Spinal cord (tissue), 10 donors: ENCODE measurements at places on chromosomes 2 and 18. TPM values are rescaled to one million over a fixed set of nuclear protein-coding genes. Genes with fewer than 3 reads are reported as not detected.

The RESP18 gene
- 6.6 TPM for polyA plus RNA-seq

DNA sequence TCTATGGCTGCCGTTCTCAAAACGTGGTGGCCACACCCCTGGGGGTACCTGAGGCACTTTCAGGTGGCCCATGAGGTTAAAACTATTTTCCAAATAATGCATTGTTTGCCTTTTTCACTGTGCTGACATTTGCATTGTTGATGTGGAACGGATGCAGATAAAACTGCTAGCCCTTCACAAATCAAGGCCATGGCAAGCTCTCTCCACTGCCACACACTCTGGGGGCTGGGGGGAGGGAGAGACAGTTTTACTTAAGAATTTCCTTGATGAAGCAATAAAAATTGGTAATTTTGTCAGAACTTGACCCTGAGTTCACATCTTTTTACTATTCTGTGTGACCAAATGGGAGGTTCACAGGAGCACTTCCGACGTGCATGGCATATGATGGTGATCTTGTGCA, 22.0 kb upstream of the TGIF1 start:
- no peaks in the 10 kb centered on the region for H3K4me1 ChIP-seq
- no peak for DNase-seq
- no peaks in the 10 kb centered on the region for H3K36me3 ChIP-seq
- H3K27me3 ChIP-seq, result no peaks in the 10 kb centered on the region
- no peak overlapping the region for H3K27ac ChIP-seq
- H3K4me3 ChIP-seq, result no peak overlapping the region

- no peak for DNase-seq
- no peak overlapping the region for H3K4me3 ChIP-seq
- no peaks in the 10 kb centered on the region for H3K27me3 ChIP-seq
- no peaks in the 10 kb centered on the region for H3K4me1 ChIP-seq
- H3K27ac ChIP-seq, result no peak overlapping the region
Measured at GRCh38 chr2:147968571-147968970, 52.0 kb downstream of the ORC4 start.

- no peaks in the 10 kb centered on the region for H3K36me3 ChIP-seq
- no peaks in the 10 kb centered on the region for H3K4me1 ChIP-seq
- no peak overlapping the region for H3K4me3 ChIP-seq
- H3K27me3 ChIP-seq, result no peaks in the 10 kb centered on the region
- no peak overlapping the region for H3K27ac ChIP-seq
Measured at GRCh38 chr2:185583058-185583816, 155.4 kb upstream of the FSIP2 start.

DNA sequence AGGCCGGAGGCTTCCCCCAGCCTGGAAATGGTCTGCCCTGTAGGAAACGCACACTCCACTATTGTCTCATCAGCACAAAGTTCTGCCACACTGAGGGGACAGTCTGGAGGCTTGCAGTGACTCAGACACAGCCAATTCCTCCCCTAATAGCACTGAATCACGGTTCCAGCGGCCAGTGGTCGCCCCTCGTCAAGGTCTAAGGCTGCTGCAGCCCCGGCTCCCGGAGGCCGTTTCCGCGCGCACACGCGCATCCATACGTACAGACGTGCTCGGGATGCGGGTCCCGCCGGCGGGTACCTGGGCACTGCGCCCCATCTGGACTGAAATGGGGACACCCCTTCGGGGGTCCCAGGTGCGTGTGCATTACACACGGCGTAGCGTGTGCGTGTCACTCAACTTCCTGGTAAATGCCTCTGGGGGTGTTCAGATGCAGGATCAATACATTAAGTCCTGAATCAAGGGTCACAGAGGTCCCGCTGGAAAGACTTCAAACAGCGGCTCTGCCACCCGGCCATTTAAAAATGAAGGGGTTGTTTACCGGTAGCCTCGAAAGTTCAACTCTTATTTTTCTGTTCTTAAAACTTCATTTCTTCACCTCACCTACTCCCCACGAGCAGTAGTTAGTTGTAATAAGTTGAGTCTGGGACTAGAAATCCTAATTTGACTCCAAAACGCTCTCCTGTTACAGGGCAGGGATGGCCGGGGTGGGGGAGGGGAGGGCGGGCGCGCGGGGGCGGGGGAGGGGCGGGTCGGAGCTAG, 572 bp upstream of the ZNF516 start:
- peak overlapping the region; percentile 86 for H3K27ac ChIP-seq
- no peaks in the 10 kb centered on the region for H3K27me3 ChIP-seq
- no peak for DNase-seq
- H3K4me1 ChIP-seq, result peaks cover 22% of the 10 kb centered on the region
- no peaks in the 10 kb centered on the region for H3K36me3 ChIP-seq

DNA sequence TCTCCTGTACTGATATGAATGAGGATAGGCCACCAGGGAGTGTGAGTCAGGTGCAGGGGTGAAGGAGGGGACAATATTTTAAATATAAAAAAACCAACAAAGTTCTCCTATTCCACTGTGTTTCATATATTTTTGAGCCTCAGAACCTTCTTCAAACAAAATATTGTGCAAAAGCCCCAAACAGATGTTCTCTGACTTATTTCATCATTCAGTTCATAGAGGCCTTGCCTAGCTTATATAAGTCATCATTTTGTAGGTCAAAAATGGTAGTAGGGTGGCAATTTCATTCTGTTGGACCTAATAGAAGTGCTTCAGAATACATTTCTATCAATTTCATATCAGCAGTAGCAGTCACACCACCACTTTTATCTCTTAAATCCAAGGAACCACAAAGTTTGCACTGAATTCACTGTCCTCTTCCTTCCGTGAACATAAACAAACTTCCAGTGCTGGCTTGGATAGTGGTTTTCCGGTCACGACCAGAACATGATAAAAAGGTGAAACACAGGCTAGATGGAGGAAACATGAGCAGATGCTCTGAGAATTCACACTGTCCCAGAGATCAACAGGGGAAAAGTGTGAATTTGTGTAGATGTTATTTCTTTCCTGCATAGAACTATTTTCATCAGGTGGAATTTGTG, 99.1 kb downstream of the EN1 start:
- no peak overlapping the region for H3K27ac ChIP-seq
- H3K4me3 ChIP-seq, result no peak overlapping the region
- H3K4me1 ChIP-seq, result no peaks in the 10 kb centered on the region
- no peak for DNase-seq
- no peaks in the 10 kb centered on the region for H3K36me3 ChIP-seq
- no peaks in the 10 kb centered on the region for H3K27me3 ChIP-seq

DNA sequence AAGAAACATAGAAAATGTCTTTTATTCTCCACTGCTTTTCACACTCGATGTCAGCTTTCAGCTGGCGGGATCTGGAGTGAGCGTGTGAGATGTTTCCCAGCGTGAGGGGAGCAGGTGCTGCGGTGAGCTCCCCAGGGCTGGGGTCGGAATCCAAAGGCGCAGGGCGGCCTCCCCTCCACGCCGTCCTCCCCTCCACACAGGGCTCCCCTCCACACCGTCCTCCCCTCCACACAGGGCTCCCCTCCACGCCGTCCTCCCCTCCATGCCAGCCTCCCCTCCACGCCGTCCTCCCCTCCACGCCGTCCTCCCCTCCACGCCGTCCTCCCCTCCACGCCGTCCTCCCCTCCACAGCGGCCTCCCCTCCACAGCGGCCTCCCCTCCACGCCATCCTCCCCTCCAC, 26.9 kb upstream of the KCNG2 start:
- H3K4me3 ChIP-seq, result no peak overlapping the region
- H3K4me1 ChIP-seq, result peaks cover 7% of the 10 kb centered on the region

The ESCO1 gene
- polyA plus RNA-seq, result 15.7 TPM

DNA sequence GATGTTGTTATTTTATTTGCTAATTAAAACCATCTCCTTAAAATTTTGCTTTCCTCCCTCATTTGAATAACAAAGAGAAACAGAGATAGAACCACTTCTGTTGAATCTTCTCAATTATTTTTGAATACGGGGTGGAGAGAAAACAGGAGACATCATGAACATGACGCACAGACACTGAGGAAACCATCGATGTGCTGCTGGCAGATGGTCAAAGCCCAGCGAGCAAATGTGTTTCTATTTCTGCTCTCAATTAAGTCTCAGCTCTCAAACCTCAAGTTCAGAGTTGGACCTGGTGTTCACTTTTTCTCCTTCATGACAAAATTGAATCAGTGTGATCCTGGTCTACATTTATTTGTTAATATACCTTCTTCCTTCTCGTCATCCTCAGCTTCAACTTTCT, 36.1 kb upstream of the TWIST2 start:
- no peak overlapping the region for H3K4me3 ChIP-seq
- no peaks in the 10 kb centered on the region for H3K27me3 ChIP-seq
- no peak overlapping the region for H3K27ac ChIP-seq
- H3K4me1 ChIP-seq, result no peaks in the 10 kb centered on the region
- no peak for DNase-seq
- no peaks in the 10 kb centered on the region for H3K36me3 ChIP-seq

DNA sequence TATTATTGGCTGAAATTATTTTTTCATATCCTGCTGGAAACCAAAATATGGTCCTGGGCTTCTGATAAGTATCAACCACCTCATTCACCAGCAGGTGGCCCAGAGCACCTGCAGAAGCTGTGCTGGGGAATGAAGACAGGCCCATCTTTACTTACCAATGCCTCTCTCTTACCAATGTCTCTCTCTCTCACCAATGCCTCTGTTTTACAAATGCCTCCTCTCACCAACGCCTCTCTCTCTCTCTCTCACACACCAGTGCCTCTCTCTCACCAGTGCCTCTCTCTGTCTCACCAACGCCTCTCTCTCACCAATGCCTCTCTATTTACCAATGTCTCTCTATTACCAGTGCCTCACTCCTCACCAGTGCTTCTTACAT, 2.3 kb upstream of the MAL start:
- peaks cover 48% of the 10 kb centered on the region for H3K27me3 ChIP-seq
- H3K4me3 ChIP-seq, result no peak overlapping the region
- peaks cover 52% of the 10 kb centered on the region for H3K4me1 ChIP-seq
- no peak overlapping the region for H3K27ac ChIP-seq

- peaks cover 6% of the 10 kb centered on the region for H3K27me3 ChIP-seq
- H3K36me3 ChIP-seq, result no peaks in the 10 kb centered on the region
- DNase-seq, result peak; percentile 24
- no peak overlapping the region for H3K27ac ChIP-seq
Measured at GRCh38 chr2:119119999-119120756, 38.4 kb downstream of the C1QL2 start.

DNA sequence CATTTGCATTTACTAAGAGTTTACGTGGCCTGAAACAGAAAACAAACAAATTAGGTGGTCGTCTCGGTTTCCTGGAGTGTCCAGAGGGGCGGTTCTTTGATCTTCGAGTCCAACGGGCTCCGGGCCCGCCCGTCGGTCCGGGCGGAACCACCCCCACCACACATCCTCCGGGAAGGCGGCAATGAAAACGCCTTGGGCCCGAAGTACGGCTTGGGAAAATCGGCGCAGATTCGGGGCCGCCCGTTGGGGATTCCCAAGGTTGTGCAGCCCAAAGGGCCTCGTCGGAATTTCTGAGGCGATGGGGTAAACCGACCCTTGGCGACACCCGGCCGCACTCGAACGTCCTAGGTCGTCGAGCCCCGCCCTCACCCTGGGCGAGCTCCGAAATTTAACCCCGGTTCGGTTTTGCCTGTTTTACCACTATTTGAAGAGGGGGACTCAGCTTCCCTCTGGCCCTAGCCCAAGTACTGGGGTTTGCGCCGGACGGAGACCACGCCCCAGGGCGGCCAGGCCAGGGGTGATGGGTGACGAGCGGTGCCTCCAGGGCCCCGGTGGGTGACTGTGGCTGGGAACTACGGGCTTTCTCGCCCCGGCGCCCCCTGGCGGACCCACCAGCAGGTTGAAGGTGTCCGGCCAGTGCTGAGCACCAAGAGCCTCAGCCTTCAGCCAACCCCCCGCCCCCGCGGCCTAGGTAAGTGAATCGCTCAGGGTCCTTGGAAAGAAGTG, 1.9 kb upstream of the CFAP53 start:
- peak overlapping the region; percentile 51 for H3K4me3 ChIP-seq
- H3K36me3 ChIP-seq, result peaks cover 40% of the 10 kb centered on the region
- DNase-seq, result no peak
- H3K27ac ChIP-seq, result peak overlapping the region; percentile 70
